ENCODE measurements at places on chromosomes 7 and 10.

DNA sequence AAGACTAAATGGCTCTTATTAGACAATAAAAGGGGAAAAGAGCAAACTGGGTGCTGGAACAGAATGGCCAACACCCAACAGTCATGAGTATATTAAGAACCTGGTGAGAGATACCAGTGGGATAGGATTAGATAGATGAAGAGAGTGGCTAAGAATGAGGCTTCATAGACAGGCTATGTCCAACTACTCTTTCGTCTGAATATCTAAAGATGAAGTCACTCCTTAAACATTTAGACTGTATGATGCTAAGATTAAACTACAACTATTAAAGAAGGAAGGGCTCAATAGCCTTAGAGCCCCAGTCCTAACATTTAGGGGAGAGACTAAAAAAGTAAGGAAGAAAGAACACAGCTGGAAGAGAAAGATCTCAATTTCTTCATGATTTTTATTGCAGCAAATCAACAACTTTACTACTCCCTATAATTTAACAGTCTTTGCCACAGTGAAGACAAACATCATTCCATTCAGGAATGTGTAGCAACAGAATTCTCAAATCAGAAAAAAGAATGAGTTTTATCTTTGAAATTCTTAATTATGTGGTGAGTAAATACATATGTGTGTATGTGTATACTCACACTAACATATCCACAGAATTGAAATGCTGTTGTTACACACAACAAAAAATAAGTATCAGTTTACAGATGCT, 45.6 kb downstream of the CACNA2D1 start:
- no peak for DNase-seq

DNA sequence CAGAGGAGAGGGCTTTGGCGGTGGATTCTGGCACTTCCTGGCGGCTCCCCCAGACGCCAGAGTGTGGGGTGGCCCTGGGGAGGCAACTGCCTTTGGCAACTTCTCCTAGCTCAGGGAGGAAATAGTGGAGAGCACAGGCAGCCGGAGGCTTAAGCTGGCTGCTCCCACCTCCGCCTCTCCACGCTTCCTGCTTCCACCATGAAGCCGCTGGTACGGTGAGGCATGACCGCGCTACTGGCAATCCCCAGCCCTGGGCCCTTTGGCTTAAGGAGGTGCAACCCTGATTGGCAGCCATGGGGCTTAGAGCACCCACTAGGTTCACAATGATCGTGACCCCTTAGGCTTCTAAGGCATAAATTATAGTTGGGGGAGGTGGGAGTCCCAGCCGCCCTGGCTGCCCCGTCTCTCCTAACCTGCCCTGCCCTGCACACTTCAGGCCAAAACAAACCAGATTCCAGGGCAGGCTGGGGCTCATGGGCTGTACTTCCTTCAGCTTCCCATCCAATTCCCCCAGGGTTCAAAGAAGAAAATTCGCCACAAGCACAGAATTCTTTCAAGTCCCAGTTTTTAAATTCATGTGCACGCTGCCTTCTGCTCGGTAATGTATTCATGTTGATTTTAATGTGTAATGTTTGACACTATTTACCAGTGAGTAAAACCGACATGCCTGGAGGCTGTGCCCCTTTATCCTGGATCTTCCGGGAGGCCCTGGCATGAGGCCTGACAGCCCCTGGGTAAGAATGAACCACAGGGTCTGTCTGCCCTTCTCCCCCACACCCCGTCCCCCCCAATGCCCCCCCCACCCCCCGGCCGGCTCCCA, 90.7 kb upstream of the LRRC4 start:
- no peak for DNase-seq

- DNase-seq: no peak
These were observed 82.2 kb downstream of the HIPK2 start for GRCh38 chr7:139695588-139695987.

- no peak for DNase-seq
These were observed 134.3 kb downstream of the HTR7 start for GRCh38 chr10:90723416-90724068.

GRCh38 chr10:92354587-92354986, 63.6 kb downstream of the MARCHF5 start:
- no peak for DNase-seq

DNA sequence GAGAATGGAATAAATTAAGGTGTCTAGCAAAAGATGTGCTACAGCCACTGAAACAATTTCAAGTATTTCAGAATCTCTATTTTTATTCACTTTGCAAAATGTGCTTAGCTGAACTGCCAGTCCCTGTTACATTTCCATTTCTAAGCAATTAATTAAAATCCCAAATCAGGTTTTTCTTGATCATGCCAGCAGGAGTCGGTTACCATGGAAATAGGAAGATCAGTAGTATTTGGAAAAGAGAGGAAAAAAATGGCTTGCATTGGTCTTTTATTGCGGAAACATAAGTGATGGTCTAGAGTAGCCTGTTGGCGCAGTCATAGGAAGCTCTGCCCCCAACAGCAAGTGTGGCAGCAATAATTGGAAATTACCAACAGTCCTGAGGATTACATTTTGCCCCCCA, 867.1 kb downstream of the GATA3 start:
- DNase-seq: no peak

DNA sequence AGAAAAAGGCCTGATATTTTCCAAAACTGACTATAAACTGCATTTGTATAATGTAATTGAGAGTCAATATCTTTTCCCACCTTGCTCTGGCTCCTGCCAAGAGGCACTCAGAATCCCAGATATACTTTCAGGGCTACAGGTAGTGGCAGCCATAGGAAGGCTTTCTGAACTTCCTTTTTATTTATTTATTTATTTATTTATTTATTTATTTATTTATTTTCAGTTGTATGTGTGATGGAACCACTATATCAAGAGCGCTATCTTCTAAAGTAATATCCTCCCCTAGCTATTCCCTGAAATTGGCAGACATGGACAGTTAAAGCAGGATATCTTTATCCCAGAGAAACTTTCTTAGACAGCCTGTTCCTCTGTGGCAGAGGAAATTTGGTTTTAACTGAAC, 86.7 kb downstream of the SEMA3E start:
- DNase-seq: no peak

GRCh38 chr10:14918964-14919363, 34.9 kb downstream of the DCLRE1C start:
- DNase-seq: no peak

GRCh38 chr7:118259115-118259514, 34.6 kb downstream of the ANKRD7 start:
- no peak for DNase-seq
